ENCODE measurements at places on chromosomes 4 and X. TPM values are rescaled to one million over a fixed set of nuclear protein-coding genes. Genes with fewer than 3 reads are reported as not detected.

Gene ACSL1
- 59.7 TPM for polyA plus RNA-seq

Gene HDAC6
- polyA plus RNA-seq = 159 TPM

Gene HTATSF1
- polyA plus RNA-seq = 107 TPM

Gene UNC5C
- polyA plus RNA-seq = 20.8 TPM

Gene TNIP3
- polyA plus RNA-seq = 0.18 TPM

Gene ERVMER34-1
- polyA plus RNA-seq = 4.3 TPM

Gene UGT2A1
- polyA plus RNA-seq = not detected

Gene OPRPN
- polyA plus RNA-seq = not detected

Gene ZMAT1
- 32.2 TPM for polyA plus RNA-seq

Gene YY2
- polyA plus RNA-seq = 3.3 TPM

- DNase-seq = no peak
Measured at GRCh38 chr4:172543249-172543648, 625.4 kb upstream of the GALNT7 start.

DNA sequence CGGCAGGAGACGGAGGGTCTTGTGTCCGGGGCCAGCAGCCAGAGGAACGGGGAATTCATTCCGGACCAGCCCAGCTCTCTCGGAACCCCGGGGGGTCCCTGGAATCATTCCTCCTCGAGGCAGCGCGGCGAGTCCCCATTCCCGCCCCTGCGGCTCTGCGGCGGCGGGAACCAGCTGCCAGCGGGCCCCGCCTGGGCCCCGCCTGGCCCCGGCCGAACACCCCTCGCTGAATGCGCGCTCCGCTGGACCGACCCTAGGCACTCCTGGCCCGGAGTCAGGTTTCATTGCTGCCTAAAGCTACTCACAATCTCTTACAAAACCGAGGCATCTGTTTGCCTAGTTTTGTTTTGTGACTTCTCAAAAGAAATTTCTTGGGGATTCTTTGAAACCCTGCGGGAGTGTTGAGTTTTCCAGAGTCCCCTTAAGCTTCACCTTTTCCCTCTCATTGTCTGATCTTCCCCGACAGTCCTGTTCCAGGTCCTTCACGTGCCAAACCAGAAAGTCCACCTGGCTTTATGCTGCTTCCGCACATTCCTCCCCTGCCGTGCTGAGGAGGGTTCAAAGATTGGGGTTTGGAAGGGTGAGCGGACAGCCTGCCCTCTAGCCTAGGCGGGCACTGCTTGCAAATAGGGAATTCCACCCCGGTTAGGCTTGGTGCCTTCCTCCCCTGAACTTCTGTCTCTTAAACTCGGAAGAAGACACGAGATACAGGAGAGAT is 789 bp downstream of the ARHGAP10 start:
- DNase-seq = peak; percentile 48

- DNase-seq = no peak
Measured at GRCh38 chr4:106355193-106355592, 13.4 kb downstream of the GIMD1 start.

DNA sequence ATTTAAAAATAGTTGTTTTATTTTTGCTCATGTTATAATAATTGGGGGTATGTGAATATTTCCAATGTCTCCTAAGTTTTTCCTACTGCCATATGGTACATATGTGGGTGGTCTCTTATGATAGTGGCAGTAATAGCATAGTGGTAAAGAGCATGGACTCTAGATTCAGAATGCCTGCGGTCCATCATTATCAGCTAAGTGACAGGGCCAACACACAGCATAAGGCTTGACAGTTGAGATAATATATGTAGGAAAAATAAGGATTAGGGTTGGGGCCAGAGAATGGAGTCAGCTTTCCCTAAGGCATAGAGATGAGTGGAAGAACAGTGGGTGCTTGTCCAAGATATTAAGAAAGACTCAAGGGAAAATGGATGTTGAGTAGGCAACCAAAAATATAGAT is 2707.5 kb downstream of the PCDH7 start:
- DNase-seq = no peak

DNA sequence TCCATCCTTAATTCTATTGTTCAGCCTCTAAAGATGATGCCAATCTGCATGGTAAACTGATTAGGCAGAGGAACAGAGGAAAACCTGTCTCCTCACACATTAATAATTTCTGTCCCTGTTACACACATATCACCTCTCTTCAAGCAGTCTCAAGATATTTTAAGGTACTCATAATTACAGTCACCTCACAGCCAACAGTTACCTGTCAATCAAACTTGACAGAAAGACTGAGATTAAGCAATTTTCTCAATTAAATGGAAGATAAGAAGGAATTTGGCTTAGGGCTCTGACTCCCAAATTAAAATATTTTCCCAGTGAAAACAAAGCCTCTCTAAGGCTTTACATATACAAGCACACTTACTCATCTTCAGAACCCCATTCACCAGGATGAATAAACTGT is 85.2 kb downstream of the MAPK10 start:
- DNase-seq = no peak

DNA sequence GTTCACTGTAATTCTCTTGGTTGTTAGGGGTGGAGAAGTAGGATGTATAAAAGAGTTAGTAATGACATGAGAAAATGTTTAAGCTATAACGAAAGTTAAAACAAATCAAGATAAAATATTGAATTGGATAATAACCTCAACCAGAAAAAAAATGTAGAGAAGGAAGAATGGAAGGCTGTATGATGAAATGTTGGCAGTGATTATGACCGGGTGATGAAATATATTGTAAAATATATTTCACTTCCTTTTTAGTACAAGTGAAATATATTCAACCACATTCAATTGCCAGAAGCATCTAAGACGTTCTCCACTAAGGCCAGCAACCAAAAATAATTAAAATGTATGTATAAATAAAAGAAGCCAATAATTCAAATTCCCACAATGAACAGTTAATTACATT is 309.3 kb upstream of the FGF13 start:
- DNase-seq = no peak

GRCh38 chrX:52271206-52271605 is 86.5 kb downstream of the MAGED4 start:
- DNase-seq = no peak

DNA sequence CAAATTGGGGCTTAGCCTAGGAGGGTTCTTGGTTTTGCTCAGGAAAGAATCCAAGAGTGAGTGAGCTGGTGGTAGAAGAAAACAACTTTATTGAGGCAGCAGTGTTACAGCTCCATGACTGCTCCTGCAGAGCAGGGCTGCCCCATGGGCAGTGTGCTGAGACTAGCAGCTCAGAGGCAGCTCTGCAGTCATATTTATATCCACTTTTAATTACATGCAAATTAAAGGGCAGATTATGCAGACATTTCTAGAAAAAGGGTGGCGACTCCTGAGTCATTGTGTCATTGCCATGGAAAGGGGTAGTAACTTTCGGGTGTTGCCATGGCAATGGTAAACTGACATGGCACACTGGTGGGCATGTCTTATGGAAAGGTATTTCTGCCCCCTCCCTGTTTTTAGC is 202.2 kb downstream of the CLCN4 start:
- DNase-seq = no peak

DNA sequence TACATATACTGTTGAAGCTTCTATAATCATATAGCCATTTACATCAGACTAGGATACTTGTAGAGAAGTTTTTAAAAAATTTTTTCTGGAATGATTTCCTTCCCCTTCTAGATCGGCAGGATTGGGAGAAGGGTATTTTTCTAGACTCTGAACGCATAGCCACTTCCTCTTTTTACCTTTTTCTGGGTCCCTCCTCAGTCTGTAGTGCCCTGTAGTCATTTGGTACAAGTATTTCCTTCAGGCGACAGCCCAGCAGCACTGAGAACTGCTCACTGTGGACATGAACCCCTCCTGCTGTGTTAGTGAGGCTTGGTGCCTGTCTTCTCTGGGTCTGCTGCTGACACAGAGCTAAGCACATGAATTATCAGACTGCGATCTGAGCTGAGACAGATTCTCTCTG is 255.4 kb downstream of the ARHGAP10 start:
- no peak for DNase-seq

- DNase-seq = no peak
Measured at GRCh38 chr4:168945291-168945690, 64.8 kb downstream of the CBR4 start.

DNA sequence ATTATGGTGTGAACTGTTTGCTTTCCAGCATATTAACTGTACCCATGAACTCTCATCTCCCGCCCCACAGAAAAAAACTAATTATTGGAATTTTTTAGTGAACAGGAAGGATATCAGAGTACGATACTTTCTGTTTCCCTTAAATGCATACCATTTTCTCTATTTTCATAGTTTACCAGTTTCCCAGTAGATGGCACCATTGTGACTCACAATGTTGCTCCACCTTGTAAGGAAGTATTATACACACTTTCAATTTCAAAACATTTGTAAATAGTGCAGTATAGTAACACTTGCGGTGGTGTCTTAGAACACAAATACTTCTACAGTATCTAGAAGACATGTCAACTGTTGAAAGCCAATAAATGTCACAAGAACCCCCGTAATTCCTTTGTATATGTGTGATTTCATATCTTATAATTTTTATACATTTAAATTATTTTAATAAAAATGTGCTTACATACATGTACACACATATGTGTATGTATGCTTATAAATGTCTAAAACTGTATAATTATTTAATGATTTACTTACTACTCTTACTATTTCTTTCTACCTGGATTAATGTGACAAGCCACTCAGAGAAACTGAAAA is 167.3 kb downstream of the SLIT2 start:
- no peak for DNase-seq

DNA sequence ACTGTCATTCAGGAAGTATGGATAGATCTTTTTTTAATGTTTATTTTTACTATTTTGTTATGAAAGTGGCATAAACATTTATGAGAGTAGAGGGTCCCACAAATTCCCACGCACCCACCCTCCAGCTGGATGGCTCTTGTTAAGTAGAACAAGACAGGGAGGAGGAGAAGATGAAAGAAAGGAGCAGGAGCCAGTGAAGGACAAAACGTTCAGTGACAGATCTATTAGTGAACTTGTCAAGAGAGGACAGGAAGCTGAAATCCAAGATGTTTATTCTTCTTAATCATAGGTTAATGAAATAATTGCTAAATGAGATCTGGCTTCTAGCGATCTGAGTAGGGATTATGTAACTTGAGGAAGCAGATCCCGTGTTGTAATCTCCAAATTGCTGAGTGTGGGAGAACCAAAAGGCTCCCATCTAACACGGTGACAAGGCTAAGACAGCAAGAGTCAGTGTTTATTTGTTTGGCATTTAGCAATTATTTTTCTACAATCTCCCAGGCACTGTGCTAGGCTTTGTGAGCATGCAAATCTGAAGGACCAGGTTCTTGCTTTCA is 162.5 kb downstream of the SHROOM3 start:
- no peak for DNase-seq

GRCh38 chr4:123821861-123822260 is 425.3 kb downstream of the SPRY1 start:
- DNase-seq = no peak

DNA sequence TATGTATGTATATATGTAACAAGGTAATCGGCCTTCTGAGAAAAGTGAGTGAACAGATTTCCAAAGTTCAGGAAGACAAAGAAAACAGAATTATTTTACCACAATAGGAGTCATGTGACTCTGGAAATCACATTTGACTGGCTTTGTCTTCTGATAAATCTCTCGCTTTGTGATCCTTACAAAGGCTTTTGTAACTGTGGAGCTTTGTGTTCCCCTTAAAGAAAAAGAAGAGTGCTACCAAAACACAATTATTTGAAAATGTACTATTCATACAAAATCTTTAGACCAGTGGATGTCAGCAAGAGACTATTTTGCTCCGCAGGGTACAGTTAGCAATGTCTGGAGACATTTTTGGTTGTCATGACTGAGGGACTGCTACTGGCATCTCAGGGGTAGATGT is 238.8 kb downstream of the LDB2 start:
- DNase-seq = no peak

- peak; percentile 62 for DNase-seq
Measured at GRCh38 chrX:1248331-1249061, 20.1 kb upstream of the CSF2RA start.

GRCh38 chr4:61740886-61741285 is 540.8 kb downstream of the ADGRL3 start:
- no peak for DNase-seq

GRCh38 chr4:48851651-48852050 is 20.8 kb downstream of the OCIAD1 start:
- DNase-seq = no peak

- no peak for DNase-seq
Measured at GRCh38 chr4:183105092-183105491, 6.0 kb downstream of the WWC2 start.

- no peak for DNase-seq
Measured at GRCh38 chrX:118198577-118198976, 82.0 kb upstream of the KLHL13 start.

GRCh38 chr4:40307627-40308497 is 27.3 kb upstream of the CHRNA9 start:
- DNase-seq = no peak

DNA sequence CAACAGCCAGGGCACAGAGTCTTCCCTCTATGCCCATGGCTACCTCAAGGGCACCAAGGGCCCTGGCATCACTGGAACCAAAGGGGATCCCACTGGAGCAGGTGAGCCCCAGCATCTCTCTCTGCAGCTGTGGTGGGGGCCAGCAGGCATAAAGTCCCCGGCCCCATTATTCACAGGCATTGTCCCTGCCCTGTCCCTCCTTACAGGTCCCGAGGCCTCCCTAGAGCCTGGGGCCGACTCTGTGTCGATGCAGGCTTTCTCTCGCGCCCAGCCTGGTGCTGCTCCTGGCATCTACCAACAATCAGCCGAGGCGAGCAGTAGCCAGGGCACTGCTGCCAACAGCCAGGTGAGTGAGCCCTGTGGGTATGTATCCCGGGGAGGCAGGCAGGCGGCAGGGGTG is 12.3 kb upstream of the UBA1 start:
- DNase-seq = no peak

- DNase-seq = no peak
Measured at GRCh38 chrX:64427787-64428186, 32.5 kb upstream of the MTMR8 start.

GRCh38 chr4:133390198-133390855 is 241.2 kb downstream of the PCDH10 start:
- no peak for DNase-seq

DNA sequence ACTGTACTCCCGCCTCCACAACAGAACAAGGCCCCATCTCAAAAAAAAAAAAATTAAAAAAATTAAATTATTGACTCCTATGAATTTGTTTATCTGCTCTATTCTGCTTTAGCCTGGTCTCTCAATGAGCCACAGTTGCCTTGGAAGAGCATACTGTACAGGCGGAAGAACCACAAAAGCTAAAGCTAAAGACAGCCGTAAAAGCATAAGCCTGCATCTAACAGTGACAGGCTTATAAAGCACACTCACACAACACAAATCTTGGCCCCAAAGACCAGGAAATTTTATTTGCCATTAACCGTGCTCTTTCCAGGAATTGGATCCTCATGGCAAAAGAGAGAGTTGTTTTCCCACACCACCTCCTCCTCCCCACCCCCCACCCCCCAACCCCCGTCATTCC is 53.5 kb upstream of the KLF3 start:
- DNase-seq = no peak

DNA sequence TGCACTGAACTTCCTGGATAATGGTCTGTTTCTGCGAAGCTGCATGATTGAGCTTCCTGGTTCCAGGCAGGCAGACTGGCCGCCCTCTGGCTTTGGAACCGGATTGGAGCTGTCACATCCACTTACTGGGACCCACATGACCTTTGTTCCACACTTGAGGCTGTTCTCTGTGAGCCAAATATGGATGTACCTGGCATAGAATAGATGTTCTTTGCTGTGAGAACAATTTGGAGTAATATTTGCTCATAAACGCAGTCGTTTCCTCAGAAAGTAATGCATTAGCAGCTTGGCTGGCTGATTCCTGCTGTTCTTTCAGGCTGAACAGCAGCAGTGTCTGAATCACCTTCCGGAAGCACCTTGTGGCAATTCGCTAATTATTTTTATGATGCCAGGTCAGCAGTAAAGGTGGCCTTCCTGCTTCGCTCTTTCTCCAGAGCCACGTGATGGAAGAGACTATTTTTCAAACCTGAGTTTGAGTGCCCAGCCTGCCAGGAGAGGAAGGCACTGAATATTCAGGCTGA is 78.1 kb upstream of the BOD1L1 start:
- no peak for DNase-seq
